ENCODE measurements at places on chromosomes 11 and 22.
A peak's percentile ranks its signal among the peaks of the same experiment; 100 is the strongest.

DNA sequence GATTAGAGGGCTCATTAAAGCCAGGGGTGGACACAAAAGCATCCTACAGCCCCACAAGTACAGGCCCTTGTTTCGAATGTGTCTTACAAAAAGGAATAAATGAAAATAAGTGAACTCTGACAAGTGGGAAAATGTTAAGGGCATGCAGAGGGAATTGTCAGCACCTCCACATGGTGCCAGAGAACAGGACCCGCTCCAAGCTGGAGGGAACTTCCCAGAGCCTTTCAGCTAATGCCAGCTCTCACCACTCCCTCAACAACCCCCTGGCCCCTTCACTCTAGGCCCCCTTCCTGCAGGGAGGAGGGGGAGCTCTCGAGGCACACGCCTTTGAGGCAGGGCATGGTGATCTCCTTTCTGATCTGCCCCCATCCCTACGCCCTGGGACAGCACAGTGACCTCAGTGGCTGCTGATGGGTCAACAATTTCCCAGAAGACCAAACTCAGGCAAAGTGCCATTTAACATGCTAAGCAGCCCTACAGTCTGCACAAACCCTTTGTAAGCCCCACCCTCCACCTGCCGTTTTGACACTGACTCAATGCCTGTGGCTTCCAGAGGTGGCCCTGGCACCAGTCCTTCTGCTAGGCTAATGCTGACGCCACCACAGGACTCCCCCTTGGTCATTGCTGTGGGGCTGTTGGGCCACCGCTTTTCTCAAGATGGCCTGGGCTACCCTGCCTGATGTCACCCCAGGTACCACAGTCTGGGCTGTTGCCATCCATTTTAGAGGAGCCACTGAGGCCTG lies 12.5 kb upstream of the CHST1 start:
- no peak overlapping the region for H3K27ac ChIP-seq
- no peaks in the 10 kb centered on the region for H3K36me3 ChIP-seq
- peaks cover 5% of the 10 kb centered on the region for H3K4me1 ChIP-seq

DNA sequence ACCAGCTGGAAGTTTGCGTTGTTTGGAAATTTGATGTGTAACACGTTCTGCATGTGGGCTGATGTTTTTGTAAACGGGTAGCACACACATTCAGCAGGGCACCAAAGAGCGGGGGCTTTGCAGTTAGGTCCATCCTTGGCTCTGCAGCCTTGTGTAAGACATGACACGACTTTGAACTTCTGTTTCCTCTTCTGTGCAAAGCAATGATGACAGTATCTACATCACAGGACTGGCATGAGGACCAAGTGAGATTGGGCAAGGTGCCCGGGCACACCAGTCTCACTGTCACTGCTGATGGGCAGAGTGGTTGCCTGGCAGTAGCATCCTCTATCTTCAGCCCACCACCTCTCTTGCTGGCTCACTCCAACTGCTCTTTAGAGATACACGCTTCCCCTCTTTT lies 3.3 kb downstream of the TCN2 start:
- no peak for DNase-seq
- peaks cover 8% of the 10 kb centered on the region for H3K36me3 ChIP-seq
- H3K4me1 ChIP-seq, result peaks cover 50% of the 10 kb centered on the region
- H3K27ac ChIP-seq, result no peak overlapping the region
- peak overlapping the region; percentile 3 for H3K4me3 ChIP-seq

- peaks cover 23% of the 10 kb centered on the region for H3K4me1 ChIP-seq
- no peak for DNase-seq
- no peak overlapping the region for H3K4me3 ChIP-seq
- no peaks in the 10 kb centered on the region for H3K27me3 ChIP-seq
Observed at GRCh38 chr11:70654016-70654415, 255.7 kb downstream of the CTTN start.

DNA sequence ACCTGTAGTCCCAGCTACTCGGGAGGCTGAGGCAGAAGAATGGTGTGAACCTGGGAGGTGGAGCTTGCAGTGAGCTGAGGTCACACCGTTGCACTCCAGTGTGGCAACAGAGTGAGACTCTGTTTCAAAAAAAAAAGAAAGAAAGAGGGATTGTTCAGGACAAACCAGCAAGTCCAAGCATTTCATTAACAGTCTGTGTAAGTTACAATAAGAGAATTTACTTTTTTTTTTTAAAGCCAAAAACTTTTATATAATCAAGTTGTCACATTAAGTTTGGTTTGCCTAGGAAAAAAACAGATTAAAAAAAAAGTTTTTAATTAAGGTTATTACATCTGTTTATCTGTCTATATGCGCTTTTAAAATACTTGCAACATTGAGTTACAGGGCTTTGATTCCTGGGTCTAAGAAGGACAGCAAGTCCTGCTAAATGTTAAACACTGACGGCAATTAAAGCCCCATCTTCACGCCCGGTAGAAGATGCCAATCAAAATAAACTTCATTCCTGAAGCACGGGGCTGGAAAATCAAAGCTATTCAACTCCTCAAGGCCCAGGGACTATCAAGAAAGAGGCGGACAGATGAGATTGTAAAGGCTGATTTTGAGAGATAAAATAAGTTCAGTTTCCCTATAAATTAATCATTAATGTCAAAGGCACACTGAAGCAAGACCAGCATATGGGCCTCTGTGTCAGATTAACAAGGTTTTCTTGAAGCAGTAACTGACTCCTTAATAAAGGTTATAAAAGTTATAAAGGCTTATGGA lies 10.7 kb downstream of the TMEM138 start:
- H3K36me3 ChIP-seq, result peaks cover 65% of the 10 kb centered on the region
- no peak overlapping the region for H3K27ac ChIP-seq
- no peaks in the 10 kb centered on the region for H3K4me1 ChIP-seq
- peak overlapping the region; percentile 34 for H3K4me3 ChIP-seq

- no peak for DNase-seq
- H3K27ac ChIP-seq, result no peak overlapping the region
- no peak overlapping the region for H3K4me3 ChIP-seq
- H3K27me3 ChIP-seq, result peaks cover 22% of the 10 kb centered on the region
- peaks cover 6% of the 10 kb centered on the region for H3K36me3 ChIP-seq
Observed at GRCh38 chr11:2114430-2115241, 24.6 kb downstream of the IGF2 start.

DNA sequence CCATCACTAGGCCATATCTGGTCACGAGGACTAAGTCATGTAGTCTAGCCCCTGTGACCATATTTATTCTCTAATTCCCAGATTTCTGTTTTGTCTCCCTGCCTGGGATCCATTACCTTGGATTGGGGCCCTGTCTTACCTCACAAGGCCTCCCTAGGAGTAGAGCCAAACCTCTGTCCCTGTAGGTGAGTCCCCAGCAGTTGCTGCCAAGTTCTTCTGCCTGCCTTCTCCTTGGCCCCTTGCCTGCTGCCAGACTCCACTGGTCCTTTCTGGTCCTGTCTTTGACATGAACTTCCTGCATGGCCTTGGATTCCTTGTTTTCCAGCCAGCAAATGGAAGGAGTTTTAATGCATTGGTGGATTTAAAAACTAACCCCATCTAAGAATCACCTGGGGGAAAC lies 35.6 kb upstream of the CADM1 start:
- H3K4me3 ChIP-seq, result no peak overlapping the region
- H3K4me1 ChIP-seq, result no peaks in the 10 kb centered on the region
- no peak overlapping the region for H3K27ac ChIP-seq
- H3K27me3 ChIP-seq, result no peaks in the 10 kb centered on the region
- H3K36me3 ChIP-seq, result no peaks in the 10 kb centered on the region
- no peak for DNase-seq
